SJCRH30 (cell line): ENCODE measurements at places on chromosomes 6 and 20.
A peak's percentile ranks its signal among the peaks of the same experiment; 100 is the strongest.

DNA sequence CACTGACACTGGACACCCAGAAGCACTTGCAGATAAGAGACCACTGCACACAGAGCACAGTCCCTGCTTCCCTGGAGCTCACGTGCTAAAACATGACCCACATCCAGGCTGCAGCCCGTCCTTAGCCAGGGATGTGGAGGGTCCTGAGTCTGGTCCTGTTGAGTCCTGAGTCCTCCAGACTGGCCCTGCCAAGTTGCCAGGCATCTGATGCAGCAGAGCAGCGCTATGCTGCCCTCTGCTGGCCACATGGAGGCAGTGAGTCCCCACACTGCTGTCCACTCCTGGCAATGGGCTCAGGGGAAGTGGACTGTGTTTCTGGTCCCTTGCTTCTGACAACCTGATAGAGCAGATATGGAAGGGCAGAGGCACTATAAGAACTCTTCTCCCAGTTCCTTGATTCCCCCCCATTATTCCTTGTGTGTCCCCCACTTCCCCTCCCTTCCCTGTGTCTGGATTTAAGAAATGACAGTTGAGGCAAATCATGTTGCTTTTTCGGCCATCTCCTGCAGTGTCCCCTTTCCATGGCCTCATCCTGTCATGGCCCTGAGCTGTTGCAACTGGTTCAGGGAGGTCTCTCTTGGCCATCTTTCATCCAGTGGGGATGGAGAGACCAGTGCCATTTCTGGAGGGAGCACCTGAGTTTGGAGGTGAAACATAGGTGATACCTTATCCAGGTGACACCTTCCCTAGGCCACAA is 86.0 kb downstream of the DHX35 start:
- H3K27ac ChIP-seq: no peak overlapping the region
- H3K4me3 ChIP-seq: no peak overlapping the region
- peaks cover 17% of the 10 kb centered on the region; the same call in 1 of the 2 replicates for H3K27me3 ChIP-seq
- H3K4me1 ChIP-seq: 0 out of 2 replicates have a peak, but pooled peaks cover 2% of the 10 kb centered on the region
- peak; percentile 83 for DNase-seq

- no peak for DNase-seq
- H3K4me3 ChIP-seq: no peak overlapping the region
- H3K27me3 ChIP-seq: no peaks in the 10 kb centered on the region
- no peaks in the 10 kb centered on the region for H3K36me3 ChIP-seq
- H3K4me1 ChIP-seq: peaks cover 7% of the 10 kb centered on the region
Measured at GRCh38 chr6:144678844-144679243, 393.7 kb downstream of the UTRN start.

DNA sequence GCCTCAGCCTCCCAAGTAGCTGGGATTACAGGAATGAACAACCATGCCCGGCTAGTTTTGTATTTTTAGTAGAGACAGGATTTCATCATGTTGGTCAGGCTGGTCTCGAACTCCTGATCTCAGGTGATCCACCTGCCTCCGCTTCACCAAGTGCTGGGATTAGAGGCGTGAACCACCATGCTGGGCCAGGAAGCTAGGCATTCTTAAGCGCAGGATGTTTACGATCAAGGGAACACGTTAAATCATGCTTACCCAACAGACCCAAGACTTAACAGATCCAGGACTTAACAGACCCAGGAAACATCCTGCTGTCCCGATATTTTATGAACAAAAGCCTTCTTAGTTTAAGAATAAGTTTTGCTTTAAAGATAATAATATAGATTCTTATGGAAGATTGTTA is 9.1 kb downstream of the PTGIS start:
- no peak overlapping the region for H3K27ac ChIP-seq
- no peak for DNase-seq
- H3K36me3 ChIP-seq: no peaks in the 10 kb centered on the region
- no peak overlapping the region for H3K4me3 ChIP-seq

DNA sequence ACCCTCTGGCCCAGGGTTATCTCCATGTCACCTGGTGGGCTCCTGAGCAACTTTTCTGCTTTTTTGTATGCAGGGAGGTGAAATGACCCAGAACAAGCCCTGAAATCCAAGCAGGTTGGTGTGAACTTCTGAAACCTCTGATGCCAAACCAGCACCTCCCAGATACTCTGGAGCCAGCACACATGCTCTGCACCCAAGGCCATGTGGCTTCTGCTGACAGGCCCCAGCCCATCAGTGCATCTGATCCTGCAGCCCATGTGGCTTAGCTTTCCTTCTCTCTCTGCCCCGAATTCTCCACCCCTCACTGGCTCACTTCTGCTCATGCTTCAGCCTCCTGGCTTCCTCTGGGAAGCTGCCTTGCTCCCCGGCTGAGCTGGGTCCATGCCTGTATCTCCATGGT is 59.3 kb upstream of the RPS6KA2 start:
- no peak for DNase-seq
- peaks cover 9% of the 10 kb centered on the region; the same call in 1 of the 2 replicates for H3K27me3 ChIP-seq
- H3K4me3 ChIP-seq: no peak overlapping the region
- H3K4me1 ChIP-seq: peaks cover 11% of the 10 kb centered on the region; the same call in 1 of the 2 replicates
- no peaks in the 10 kb centered on the region for H3K36me3 ChIP-seq

- H3K4me1 ChIP-seq: peaks cover 7% of the 10 kb centered on the region; the same call in 1 of the 2 replicates
- DNase-seq: no peak
- H3K27me3 ChIP-seq: no peaks in the 10 kb centered on the region
- H3K27ac ChIP-seq: no peak overlapping the region
- H3K36me3 ChIP-seq: no peaks in the 10 kb centered on the region
- H3K4me3 ChIP-seq: no peak overlapping the region
Measured at GRCh38 chr6:37062424-37062823, 57.0 kb downstream of the FGD2 start.

DNA sequence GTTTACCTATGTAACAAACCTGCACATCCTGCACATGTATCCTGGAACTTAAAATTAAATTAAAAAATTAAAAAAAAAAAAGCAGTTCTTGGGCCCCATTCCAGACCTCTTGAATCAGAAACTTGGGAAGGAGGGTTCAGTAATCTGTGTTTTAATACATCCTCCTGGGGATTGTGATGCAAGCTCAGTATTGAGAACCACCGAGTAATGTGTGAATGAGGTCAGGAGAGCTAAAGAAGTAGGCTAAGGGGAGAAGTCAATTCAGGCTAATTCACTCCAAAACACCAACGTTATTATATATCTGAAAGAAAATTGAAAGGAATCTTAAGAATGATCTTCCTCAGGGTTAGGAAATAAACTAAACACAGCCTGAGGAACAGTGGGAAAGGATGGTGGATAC is 120.4 kb downstream of the RNF144B start:
- H3K27me3 ChIP-seq: no peaks in the 10 kb centered on the region
- DNase-seq: no peak
- no peaks in the 10 kb centered on the region for H3K4me1 ChIP-seq
- no peaks in the 10 kb centered on the region for H3K36me3 ChIP-seq
- no peak overlapping the region for H3K4me3 ChIP-seq

GRCh38 chr6:30227242-30227722 is 14.1 kb upstream of the TRIM26 start:
- no peak for DNase-seq
- no peaks in the 10 kb centered on the region for H3K27me3 ChIP-seq
- H3K36me3 ChIP-seq: no peaks in the 10 kb centered on the region

DNA sequence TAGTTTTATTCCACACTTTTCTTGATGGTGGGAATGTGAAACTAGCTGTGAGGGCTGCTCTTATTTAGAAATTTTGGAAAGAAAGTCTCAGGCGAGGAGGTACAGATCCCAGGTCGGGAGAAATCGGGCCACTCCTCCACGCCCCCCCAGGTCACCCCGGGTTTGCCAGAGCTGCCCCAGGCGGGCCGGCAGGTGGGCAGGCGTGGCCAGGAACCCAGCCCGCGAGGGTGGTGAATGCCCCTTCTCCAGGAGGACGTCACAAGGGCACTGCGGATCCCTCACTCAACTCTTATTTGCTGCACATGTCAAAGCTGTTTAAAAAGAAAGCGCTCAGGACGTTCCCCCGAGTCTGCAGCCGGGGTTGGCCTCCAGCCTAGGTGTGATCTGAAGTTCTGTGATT is 60.5 kb upstream of the SLCO4A1 start:
- no peaks in the 10 kb centered on the region for H3K36me3 ChIP-seq
- no peaks in the 10 kb centered on the region for H3K4me1 ChIP-seq
- no peak overlapping the region for H3K27ac ChIP-seq

GRCh38 chr20:53805895-53806384 is 212.3 kb upstream of the ZNF217 start:
- no peaks in the 10 kb centered on the region for H3K27me3 ChIP-seq
- H3K4me1 ChIP-seq: peaks cover 5% of the 10 kb centered on the region; the same call in 1 of the 2 replicates
- H3K27ac ChIP-seq: no peak overlapping the region
- H3K4me3 ChIP-seq: no peak overlapping the region

- H3K36me3 ChIP-seq: peaks cover 22% of the 10 kb centered on the region
- no peaks in the 10 kb centered on the region; the same call in 1 of the 2 replicates for H3K4me1 ChIP-seq
- no peaks in the 10 kb centered on the region for H3K27me3 ChIP-seq
- H3K4me3 ChIP-seq: peak overlapping the region; percentile 98
- peak overlapping the region; percentile 24 for H3K27ac ChIP-seq
Measured at GRCh38 chr6:113859349-113860180, 2.4 kb downstream of the MARCKS start.

DNA sequence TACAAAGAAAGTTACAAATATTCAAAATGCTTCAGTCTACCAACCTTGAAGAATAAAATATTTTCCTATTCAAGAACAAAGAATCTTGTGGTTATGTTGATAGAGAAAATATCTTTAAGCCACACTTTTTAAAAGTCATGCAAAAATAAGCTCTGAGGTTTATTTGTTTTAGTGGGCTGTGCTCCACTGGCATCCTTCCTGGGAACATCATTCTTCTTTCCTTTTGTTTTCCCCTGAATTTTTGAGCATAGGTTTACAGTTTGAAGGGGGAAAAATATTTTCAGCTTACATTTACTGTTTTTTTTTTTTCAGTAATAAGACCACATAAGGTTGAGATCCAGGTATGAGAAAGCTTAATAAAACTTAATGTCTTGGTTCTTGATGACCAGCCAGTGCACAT is 72.0 kb upstream of the BACH2 start:
- H3K27ac ChIP-seq: peak overlapping the region; percentile 63
- no peaks in the 10 kb centered on the region for H3K27me3 ChIP-seq
- no peak overlapping the region for H3K4me3 ChIP-seq
- DNase-seq: no peak
- H3K36me3 ChIP-seq: no peaks in the 10 kb centered on the region

- H3K4me1 ChIP-seq: no peaks in the 10 kb centered on the region
- no peak for DNase-seq
- no peaks in the 10 kb centered on the region for H3K36me3 ChIP-seq
- no peak overlapping the region for H3K27ac ChIP-seq
- H3K27me3 ChIP-seq: no peaks in the 10 kb centered on the region
Measured at GRCh38 chr6:109139109-109139508, 43.8 kb downstream of the CEP57L1 start.

- peak overlapping the region; percentile 65 for H3K4me3 ChIP-seq
- H3K27me3 ChIP-seq: no peaks in the 10 kb centered on the region
- H3K27ac ChIP-seq: peak overlapping the region; percentile 52
- H3K4me1 ChIP-seq: peaks cover 16% of the 10 kb centered on the region
- no peak for DNase-seq
- peaks cover 2% of the 10 kb centered on the region; the same call in 1 of the 2 replicates for H3K36me3 ChIP-seq
Measured at GRCh38 chr6:131949620-131949908, 1.6 kb downstream of the CCN2 start.

DNA sequence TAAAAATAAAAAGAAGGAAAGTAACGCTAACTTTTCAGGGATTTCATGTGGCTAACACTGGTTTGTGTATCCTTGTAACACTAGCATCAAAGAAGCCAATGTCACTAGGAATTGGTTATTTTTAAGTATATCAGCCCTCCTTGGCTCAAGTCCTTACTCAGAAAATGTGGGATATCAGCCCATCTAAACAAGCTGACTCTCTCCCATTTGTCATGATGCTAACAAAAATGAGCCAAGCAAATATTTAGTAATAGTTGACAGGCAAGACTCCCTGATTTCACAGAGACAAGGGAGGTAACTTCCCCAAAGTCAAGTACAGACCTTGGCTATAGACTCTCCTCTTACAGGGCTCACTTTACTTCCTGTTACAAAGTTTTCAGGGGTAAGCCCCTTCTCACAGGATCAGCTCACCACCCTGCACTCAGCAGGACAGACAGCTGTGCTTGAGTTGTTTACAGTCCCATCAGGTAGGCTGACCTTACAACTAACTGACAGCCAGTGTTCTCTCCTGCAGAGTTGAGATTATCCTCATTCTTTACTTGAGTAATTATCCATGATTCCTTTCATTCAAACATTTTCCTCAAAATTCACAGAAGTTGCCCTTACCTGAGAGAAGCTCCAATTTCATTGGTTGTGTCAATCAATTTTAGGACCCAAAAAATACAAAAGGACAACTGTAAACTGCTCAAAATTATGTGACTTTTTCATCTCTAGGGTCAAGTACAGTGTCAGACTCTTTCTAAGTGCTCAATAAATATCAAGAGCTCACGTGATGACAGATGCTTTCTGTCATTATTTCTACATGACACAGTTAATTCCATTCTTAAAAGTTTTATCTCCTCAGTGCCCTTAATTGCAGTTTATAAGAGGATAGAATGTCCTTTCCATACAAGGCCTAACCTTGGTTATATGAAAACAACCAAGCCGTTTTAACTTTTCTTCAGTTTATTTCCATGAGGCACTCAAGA is 38.1 kb upstream of the BMP5 start:
- H3K27ac ChIP-seq: no peak overlapping the region
- H3K4me1 ChIP-seq: 0 out of 2 replicates have a peak, but pooled peaks cover 8% of the 10 kb centered on the region
- DNase-seq: peak; percentile 2
- H3K36me3 ChIP-seq: no peaks in the 10 kb centered on the region

DNA sequence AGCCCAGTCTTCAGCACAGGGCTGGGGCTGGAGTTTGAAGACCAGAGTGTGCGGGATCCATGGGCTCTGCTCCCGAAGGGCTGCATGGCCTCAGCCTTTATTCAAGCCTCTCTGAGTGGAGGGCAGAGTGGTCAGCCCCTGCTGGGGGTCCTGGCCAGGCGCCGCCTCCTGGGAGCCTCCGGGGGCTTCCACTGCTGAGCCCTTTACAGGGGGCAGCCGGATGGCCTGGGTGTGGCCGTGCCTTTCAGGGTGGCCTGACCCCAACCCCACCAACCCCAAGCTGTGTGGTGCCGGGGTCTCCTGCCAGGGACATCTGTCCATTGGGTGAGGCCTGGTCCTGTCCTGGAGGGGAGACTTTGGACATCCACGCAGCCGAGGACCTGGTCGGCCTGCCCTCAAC is 76.0 kb upstream of the SLCO4A1 start:
- H3K4me3 ChIP-seq: no peak overlapping the region
- H3K4me1 ChIP-seq: peaks cover 76% of the 10 kb centered on the region
- H3K27ac ChIP-seq: no peak overlapping the region; the same call in 1 of the 2 replicates
- H3K27me3 ChIP-seq: no peaks in the 10 kb centered on the region

DNA sequence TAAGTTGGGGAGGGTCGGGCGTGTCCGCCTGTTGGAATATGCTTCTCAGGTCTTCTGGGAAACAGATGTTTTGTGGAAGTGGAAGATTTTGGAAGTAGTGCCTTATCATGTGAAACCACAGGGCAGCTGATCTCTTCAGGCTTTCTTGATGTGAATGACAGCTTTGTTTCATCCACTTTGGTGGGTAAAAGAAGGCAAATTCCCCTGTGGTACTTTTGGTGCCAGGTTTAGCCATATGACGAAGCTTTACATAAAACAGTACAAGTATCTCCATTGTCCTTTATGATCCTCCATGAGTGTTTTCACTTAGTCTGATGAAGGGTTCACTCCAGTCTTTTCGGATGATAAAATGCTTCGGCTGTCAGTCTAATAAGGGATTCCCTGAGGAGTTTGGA is 4.6 kb downstream of the IRF4 start:
- no peaks in the 10 kb centered on the region for H3K4me1 ChIP-seq
- H3K27ac ChIP-seq: no peak overlapping the region
- H3K4me3 ChIP-seq: no peak overlapping the region
- no peaks in the 10 kb centered on the region for H3K27me3 ChIP-seq

GRCh38 chr6:170374571-170375444 is 68.2 kb downstream of the FAM120B start:
- no peaks in the 10 kb centered on the region for H3K4me1 ChIP-seq
- H3K27me3 ChIP-seq: no peaks in the 10 kb centered on the region
- H3K36me3 ChIP-seq: no peaks in the 10 kb centered on the region; the same call in none of the 2 replicates
